ENCODE measurements at places on chromosomes 1 and 21. TPM values are rescaled to one million over a fixed set of nuclear protein-coding genes. Genes with fewer than 3 reads are reported as not detected.

DNA sequence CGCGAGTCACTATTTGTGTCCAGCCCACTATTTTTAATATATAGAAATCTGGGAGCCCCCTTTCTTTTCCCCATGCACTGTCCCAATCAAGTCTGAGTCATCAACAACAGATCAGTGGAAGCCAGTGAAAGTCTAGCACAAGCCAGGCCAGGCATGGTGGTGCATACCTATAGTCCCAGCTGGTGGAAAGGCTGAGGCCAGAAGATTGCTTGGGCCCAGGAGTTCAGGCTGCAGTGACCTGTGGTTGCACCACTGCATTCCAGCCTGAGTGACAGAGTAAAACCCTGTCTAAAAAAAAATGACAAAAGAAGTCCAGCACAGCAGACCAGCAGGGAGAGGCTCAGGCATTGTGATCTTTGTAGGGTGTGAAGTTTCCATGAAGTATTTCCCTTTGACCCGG is 9.0 kb upstream of the RPL5 start:
- no peak for DNase-seq

DNA sequence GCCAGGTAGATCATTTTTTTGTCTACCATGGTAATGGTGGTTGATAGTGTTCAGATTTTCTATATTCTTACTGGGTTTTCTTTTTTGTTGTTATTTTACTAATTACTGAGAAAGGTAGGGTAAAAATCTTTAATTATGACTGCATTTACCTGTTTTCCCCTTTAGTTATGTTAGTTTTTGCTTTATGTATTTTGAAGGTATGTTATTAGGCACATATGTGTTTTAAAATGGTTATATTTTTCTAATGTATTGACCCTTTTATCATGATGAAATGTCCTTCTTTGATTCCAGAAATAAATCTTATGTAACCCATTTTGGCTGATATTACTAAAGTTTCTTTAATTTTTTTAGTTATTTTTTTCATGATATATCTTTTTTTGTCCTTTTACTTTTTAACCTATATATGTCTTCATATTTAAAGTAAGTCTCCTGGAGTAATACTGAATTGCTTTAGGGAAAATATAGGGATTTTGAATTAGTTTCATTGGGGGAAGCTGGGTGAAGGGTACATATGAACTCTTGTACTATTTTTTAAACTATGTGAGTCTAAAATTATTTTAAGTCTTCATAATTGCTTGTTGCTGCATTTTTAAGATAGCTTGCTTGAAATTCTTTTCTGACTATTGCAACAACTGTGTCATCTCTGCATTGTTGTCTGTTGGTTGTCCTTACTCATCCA is 22.4 kb downstream of the SLC35A3 start:
- no peak for DNase-seq

GRCh38 chr1:84277343-84278059 is 24.0 kb upstream of the SAMD13 start:
- no peak for DNase-seq

DNA sequence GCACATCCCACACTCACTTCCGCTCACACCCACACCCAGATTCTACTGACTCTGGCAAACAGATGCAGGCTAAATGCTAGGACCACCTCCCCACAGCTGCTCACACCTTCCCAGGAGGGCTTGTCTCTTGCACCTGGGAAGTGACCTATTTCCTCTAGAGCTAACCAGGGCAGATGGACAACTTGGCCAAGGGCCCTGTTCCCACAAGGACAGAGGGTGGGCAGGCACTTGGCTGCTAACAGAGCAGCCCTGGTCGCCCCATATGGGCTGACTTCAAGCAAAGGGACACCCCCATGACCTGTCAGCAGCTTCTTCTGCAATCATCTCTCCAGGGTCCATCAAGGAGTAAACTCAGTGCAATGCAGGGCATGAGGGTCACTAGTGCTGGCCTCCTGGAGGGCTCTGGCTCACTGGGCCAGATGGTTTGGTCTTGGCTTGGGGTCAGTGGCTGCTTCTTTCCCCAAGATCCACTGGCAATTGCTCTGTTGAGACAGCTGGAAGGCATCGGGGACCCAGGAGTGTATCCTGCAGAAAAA is 641.5 kb downstream of the PLPP3 start:
- DNase-seq = no peak

DNA sequence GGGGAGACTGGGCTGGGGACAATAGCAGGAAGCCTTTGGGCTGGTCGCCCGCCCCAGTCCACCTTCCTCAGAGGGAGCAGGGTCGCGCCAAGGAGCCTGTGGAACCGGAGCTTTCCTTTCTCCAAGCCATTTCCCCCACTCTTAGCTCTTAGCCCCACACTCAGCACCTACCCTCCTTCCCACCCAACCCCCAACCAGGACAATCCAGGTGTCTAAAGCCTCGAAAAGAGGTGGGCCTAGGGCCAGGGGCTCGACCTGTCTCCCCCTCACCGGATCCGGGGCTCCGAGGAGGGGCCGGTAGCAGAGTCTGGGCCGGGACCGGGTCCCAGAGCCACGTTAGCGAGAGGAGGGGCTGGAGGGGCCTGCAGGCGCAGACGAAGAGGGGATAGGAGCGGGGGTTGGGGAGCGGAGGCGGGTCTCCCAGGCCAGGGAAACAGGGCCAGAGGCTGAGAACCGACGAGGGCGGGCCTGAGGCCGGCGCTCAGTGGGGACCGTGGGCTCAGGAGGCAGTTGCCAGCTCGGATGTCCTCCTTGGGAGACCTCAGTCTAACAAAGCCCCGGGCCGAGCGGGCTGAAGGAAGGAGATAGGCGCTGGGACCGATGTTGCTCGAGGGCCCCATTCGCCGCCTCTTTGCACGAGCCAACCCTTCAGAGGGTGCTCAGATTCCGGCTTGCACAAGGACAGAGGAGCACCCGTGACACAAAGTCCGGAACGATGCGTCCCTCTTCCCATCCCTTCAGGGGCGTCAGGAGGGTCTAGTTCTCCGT is 943 bp downstream of the SEMA6C start:
- DNase-seq = peak; percentile 25

GRCh38 chr1:236491469-236492136 is 32.2 kb upstream of the LGALS8 start:
- DNase-seq = no peak

DNA sequence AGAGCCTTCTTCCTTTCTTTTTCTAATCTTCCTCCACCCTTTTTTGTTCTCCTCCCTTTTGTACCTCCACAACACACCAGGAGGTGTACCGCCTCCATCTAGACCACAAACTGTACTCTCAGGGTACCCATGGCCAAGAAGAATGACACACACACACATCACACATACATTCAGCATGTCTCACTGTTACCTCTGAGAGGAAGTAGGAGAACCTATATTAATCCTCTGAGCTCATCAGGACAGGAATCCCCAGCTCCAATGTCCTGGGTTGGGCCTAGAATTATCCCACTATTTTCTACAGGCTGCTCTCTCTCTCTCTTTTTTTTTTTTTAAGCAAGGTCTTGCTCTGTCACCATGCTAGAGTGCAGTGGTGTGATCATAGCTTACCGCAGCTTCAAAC is 36.7 kb downstream of the ATP2B4 start:
- DNase-seq = no peak

DNA sequence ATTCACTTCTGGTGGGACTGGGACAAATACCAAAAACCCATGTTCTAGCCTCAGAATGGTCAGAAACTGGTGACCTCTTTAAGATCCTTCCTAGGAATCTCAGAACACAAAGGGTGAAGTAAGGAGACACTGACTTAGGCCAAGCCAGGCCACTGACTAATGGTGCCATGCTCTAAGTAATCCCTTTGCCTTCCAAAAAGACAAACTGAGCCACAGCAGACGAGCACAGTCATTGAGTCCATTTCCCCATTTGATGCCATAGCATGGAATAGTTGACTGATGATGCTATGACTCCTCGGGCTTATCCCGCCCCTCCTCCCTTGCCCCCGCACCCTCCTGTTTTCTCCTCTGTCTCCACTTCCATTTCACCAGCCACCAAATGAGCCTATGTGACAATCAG is 145.8 kb upstream of the ZNF648 start:
- DNase-seq = no peak

DNA sequence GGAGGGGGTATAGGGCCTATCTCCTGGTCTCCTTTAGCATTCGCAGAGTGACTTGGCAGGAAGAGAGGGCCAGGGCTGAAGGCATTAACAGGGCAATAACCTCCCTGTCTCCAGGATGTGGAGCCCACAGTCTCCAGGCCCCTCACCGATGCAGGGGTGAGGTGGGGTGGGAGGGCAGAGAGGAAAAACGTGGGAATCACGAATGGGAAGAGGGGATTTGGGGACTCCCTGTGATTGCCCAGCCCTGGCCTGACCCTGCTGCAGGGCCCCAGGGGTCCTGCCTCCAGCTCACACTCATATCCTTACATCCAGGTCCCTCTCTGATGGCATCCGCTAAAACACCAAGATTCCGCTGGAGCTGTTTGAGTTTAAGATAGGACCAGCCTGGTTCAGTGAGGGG is 14.6 kb downstream of the TFAP2E start:
- no peak for DNase-seq

DNA sequence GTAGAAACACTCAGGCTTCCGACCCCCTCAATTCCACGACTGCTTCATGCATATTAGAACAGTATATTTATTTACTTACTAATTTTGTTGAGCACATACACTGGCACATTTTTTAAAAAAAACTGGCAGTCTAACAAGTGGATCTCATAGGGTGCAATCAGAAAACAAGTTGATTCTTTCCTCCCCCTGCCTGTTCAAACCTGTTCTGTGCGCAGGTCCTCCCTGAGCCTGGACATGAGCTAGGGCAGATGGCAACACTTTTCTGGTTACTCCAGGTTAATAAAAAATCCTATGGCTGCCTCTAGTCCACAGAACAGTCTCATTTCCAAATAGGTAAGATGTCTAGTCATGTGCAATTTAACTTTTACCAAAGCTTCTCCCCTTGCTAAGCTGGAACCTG is 18.6 kb downstream of the HSD11B1 start:
- DNase-seq = no peak

GRCh38 chr1:156500543-156500792 is at the start of gene MEF2D:
Gene MEF2D (minus strand): TSS chr1:156500775. CDS start chr1:156483292, 17,483 bp downstream.
- DNase-seq = no peak

GRCh38 chr1:223714849-223715603 is 2.7 kb downstream of the CAPN2 start:
- no peak for DNase-seq

The ACTN2 gene
- polyA plus RNA-seq = 3.2 TPM

The TMEM79 gene
- 8.7 TPM for polyA plus RNA-seq

The SPATA45 gene
- 0.37 TPM for polyA plus RNA-seq

The C8A gene
- polyA plus RNA-seq = 0.44 TPM

The EDN2 gene
- 0.59 TPM for polyA plus RNA-seq

The CD1C gene
- polyA plus RNA-seq = 1.6 TPM

The TRABD2B gene
- polyA plus RNA-seq = 3.2 TPM

The TRPM2 gene
- polyA plus RNA-seq = 2.4 TPM
